NT2/D1 (cell line): ENCODE measurements at places on chromosomes 5 and 9.

DNA sequence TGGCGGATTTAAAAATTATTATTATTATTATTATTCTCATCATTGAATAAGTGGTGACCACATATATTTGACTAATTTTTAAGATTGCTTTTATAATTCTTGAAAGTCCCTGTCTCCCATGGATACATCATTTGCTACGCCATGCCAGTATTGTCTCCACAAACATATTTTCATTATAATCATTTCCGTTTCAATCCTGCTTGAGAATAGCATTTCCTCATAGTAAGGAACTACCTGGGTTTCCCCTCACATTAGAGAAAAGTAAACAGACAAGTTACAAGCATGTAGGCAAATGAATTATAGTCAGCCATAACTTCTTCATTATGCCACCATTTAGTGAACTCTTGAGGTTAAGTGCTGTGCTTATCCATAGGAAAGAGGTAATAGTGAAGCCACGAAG is 276.6 kb downstream of the NFIB start:
- no peak for DNase-seq

DNA sequence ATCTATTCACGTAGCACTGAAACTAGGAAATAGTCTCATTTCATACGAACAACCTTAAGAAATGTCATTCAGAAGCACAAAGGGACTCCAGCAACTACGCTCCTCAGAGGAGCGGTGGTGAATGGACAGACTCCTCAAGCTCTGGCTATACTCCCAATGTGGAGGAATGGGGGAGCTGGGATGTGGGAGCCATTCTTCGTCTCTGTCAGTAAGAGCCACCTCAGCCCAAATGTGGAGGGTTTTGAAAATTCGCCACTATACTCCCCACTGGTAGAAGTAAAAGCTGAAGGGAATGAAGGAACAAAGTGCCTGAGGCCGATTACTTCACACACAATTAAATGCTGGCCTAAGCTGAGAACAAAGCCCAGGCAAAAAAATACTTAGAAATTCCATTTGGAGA is 96.3 kb downstream of the ADAMTS12 start:
- peak; percentile 5 for DNase-seq

- DNase-seq, result no peak
These were observed 2.3 kb downstream of the EIF4E1B start for GRCh38 chr5:176632745-176633144.

DNA sequence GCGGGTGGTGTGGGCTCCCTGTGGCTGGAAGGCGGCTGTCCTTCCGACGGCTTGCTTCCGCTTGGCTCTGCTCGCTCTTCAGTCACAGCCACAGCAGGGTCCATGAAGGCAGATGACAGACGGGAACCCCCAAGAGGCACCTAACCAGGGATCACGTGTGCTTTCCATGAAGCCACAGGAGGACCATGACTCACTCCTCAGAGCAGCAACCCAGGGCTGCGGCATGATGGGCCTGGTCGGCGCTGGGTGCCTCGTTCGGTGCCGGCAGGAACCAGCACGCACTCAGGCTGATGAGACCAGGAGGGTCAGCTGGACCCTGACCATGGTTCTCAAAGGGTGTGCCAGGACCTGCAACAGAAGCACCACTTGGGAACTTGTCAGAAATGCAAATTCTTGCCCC is 32.8 kb upstream of the MED10 start:
- no peak for DNase-seq

DNA sequence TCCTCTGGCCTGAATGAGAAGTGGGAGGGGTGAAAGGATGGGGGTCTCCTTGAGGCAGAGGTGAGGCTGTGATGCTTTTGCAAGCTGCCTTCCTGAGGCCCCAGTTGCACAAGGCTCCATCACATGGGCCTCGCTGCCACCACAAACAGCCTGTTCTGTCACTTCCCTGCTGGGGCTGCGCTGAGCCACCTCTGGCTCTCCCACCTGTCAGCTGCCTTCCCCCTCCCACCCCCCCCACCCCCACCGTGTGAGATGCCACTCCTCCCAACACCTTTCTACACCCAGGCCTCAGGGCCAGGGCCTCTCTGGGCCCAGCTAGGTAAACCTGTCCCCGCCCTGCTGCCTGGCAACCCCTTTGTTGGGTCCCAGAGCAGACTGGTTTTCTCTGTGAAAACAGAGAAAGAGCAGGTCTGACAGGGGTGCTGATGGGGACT is 4.5 kb upstream of the PDLIM4 start:
- no peak for DNase-seq

DNA sequence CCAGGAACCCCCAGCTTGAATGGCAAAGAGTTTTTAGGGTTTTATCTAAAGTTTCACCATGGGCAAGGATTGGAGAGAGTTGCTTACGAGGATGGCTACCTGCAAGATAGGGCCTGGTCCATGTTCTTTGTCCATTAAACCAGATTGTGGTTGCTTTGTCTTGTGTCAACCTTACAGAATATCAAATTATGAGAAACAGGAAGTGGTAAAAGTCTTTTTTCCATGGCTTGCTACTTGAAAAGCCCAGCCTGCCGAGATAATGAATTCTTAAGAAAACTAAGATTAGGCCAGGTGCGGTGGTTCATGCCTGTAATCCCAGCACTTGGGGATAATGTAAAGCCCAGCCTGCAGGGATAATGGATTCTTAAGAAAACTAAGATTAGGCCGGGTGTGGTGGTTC is 24.4 kb downstream of the ZNF474 start:
- no peak for DNase-seq

DNA sequence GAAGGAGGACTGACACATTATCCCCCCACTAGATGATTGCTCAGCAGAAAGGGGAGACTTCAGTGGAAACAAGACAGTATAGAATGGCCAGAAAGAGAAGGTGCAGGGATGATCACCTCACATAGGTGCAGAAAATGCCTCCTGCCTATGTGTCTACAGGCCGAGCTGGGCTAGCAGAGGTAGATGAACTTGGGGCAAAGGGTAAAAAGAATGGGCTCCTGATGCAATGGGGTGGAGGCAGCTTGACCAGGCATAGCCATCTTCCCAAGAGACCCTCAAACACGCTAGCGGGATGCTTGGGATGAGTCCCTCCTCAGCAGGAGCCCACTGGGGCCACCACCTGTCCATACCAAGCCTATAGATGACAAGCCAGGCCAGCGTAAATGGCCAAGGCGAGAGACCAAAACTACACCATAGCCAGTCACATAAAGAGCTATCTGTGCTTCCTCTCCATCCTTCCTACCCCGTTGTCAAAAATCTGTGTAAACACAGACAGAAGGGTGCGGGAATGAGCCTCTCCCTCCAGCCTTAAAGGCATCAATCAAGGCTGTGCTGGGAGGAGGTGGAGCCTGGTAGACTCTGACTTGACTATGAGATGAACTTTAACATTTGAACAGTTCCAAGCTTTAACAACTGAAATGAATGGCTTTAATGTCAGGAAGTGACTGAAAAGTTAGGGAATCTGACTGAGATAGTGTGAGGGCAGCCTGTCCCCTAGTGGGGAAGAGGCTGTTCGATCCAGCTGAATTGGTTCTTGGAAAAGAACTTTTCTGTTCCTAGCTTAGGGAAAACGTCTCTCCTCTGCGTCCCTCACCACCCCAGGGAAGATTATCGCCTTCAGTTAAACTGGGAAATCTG is 10.4 kb downstream of the C9orf152 start:
- no peak for DNase-seq

DNA sequence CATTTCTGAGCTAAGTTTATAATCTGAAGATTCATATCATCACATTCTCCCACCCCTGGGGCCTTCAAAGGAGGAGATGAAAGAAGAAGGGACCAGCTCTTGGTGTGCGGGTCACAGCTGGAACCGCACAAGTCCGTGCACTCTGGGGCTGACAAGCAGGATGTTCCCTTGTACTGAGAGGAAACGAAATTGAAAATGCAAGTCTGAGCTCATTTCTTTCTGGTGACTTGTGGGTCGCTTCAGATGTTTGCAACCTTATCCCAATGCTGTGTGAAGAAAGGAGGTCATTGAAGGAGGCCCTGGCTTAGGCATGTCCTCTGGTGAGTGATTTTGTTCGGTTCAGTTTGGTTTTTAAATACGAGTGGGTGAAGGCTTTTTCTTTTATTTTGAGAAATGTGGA is 59.6 kb downstream of the C9orf152 start:
- no peak for DNase-seq

DNA sequence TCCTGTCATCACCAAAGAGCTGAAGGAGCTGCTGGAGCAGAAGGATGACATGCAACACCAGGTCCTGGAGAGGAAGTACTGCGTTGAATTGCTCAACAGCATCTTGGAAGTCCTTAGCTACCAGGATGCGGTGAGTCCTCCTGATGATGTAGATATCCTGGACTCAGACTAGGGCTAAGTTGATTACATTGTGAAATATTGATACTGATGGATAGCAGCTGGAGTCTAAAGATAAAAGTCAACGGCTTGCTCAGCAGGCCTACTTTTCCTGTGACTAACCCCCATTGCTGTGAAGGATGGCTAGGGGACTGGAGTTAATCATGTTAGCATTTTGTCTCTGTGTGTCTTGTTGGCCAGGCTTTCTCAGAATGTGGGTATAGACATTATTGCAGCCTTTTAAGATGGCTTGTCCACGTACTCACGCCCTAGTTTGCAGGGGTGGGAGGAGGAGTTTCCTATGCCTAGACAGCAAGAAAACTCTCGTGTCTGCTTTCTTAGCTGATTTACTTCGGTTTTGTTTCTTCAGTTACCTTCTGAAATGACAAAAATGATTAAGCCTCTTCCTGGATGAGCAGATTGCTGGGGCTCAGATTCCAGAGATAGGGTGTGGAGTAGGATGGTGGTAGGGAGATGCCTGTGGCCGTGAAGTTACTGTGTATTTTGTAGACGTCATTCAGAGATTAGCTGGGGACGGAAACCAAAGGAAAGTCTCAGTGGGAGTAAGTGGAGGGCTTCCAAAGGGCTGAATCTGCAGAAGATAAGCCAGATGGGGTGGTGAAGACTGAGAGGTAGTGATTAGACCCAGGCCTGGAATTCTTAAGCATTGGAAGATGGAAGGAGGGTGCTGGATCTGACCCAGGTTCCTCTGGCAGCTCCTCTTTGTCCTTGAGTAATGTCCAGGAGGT is 166.3 kb downstream of the DOCK2 start:
- no peak for DNase-seq
